Adrenal gland (tissue), 19 donors: ENCODE measurements at places on chromosomes 3 and 15.

DNA sequence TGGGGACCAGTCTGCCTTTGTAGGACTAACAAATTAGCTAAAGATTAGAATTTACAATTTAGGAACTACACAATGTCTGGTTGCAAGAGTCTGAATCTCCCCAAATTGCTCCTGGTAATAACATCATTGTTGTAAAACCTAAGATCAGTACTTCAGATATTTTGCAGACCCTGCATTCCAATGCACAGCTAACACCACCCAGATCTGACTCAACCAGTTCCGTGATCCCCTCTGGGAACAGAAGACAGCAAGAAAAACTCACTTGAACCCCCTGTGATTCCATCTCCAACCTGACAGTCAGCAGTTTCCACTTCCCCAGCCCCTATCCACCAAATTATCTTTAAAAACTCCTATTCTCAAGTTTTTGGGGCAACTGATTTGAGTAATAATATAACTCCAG lies 201.9 kb upstream of the ARPP21 start:
- DNase-seq, result no peak

- no peak for DNase-seq
Measured at GRCh38 chr3:183455089-183455488, 26.7 kb upstream of the MCF2L2 start.

DNA sequence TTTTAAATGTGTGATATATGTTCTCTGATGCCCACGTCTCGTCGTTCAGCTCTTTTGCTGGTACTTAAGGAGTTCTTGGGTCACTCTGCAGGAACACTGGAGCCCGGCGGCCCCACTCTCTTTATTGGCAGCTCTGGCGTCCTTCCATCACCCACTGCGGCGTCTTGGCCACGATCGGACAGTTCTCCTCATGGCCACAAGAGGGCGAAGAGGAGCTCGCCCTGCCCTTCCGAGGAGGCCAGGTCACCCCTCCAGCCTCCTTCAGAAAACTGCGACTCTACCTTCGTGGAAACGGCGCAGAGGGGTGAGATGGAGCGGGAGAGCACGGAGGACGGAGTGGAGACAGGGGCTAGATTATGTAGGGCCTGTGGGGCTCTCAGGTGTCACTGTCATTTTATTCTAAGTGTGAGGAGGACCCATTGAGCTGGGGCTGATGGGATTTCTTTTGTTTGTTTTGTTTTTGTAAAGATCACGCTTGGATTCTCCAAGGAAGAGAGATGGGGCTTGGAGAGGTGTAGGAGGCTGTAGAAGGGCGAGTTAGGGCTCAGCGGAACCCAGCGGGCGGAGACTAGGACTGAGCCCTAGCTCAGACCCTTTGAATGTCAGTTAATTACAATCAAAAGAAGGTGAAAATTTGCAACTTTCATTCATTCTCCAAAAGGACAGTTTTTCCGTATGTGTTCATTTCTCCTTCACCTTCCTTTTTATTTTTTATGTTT lies 28.0 kb upstream of the GABRA5 start:
- no peak for DNase-seq

- no peak for DNase-seq
Measured at GRCh38 chr15:58686286-58686685, 63.2 kb downstream of the ADAM10 start.

DNA sequence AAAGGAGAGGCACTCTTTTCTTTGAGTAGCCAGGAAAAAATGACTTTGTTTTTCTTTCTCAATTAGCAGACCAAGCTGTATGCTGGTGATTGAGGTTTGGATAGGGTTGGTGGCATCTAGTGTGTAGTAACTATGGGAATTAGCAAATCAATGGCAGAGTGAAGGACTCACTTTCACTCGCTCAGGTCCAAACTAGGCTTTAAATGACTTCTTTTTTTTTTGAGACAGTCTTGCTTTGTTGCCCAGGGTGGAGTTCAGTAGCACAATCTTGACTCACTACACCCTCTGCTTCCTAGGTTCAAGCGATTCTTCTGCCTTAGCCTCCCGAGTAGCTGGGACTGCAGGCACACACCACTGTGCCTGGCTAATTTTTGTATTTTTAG lies 35.9 kb downstream of the PRKCI start:
- no peak for DNase-seq

DNA sequence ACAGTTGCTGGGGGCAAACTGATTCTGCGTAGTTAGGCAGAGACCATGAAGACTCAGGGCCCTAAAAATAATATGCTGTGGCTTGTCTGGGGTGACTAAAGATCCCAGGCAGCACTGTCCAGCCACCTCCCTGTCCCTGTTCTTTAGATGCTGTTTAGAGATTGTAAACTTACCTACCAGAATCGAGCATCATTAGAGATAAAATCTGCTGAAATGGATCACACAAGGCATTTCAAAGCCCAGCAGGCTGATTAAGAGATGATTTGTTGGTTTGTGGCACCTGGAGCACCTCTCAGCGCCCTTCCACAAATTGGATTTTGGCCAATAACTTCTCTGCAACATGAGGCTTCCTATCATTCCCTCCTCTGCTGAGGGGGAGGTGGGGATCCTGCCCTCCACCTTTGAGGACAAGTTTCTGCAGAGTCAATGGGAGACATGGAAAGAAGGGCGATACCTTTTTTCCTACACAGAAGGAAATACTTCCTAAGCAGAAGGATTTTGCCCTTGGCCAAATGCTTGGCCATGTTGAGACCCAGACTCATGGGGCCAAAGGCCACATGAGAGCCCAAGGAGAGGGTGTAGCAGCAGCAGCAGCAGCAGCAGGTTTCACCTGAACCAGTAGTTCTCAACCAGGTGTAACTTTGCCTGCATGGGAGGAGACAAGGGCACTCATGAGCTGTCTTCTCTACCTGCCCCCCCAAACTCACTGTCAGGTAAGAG lies 37.5 kb downstream of the SEMA5B start:
- no peak for DNase-seq

- no peak for DNase-seq
Measured at GRCh38 chr3:47408839-47409229, 28.0 kb downstream of the PTPN23 start.

DNA sequence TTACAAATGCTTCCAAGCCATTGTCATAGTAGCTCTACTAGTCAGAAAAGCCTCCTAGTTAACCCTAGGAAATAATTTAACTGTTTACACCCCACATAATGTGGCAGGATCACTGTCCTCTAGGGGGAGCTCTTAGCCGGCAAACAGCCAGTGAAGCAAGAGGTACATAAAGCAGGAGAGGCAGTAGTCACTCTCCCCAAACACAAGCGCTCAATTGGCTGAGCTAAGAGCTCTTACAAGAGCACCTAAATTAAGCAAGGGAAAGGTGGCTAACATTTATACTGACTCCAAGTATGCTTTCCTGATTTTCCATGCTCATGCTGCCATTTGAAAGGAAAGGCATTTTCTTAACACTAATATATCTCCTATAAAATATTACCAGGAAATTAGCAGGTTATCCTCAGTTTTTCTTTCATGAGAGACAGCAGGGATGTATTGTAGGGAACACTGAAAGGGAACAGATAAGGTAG lies 37.6 kb downstream of the NCEH1 start:
- DNase-seq, result peak; percentile 71
